ENCODE measurements at places on chromosomes 5 and 9.

GRCh38 chr9:121698627-121699570 lies 47.5 kb downstream of the DAB2IP start:
- DNase-seq: no peak

GRCh38 chr5:9156282-9156681 lies 389.6 kb downstream of the SEMA5A start:
- DNase-seq: peak; percentile 33

- DNase-seq: no peak
Observed at GRCh38 chr5:111233052-111233374, 8.8 kb downstream of the CAMK4 start.

DNA sequence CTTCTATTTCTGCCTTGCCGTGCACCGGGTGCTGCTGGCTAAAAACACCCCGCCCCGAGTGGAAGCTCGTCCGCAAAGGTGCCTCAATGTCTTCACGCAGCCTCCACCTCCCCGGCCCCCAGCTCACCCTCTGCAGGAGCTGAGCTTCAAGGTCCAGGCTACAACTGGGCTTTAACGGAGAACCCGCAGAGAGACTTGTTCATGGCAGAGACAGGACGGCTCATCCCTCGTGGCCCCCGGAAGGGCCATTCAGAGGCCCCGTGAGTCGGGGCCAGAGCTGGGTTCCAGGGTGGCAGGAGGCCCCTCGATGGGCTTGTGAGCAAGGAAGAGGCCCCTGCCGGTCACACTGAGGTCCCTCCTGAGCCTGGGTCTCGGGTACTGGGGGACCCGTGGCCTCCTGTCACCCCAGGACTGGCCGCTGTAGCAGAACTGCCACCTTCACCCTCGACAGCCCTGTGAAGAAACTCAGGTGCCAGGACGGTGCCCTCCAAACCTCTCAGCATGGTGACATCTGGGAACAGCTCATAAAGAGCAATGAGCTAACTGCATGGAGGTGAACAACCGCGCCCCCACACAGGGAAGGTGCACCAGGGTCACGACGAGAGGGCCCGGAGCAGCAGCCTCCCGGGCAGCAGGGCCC lies 58.0 kb upstream of the UBAC1 start:
- no peak for DNase-seq

DNA sequence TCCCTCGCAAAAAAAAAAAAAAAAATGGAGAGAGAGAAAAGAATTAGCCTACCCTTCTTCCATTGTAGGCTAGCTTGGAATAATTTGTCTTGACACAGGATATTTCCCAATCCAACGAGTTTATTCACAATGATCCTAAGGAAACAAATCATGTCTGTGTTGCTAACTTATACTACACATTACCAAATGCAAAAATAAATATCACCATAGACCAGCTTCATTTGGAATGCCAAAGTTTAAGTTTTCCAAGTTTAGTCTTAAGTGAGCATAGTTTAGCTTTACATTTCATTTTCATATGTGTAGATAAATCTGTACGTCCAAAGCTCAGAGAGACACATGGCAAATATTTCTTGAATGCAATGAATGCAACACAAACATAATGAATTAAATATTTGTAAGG lies 1106.2 kb upstream of the DMAC1 start:
- DNase-seq: no peak

- DNase-seq: no peak
Observed at GRCh38 chr9:68704814-68705530, at the start of gene PIP5K1B. Gene PIP5K1B (plus strand): TSS chr9:68705240. CDS start chr9:68822615, 117,375 bp downstream.

DNA sequence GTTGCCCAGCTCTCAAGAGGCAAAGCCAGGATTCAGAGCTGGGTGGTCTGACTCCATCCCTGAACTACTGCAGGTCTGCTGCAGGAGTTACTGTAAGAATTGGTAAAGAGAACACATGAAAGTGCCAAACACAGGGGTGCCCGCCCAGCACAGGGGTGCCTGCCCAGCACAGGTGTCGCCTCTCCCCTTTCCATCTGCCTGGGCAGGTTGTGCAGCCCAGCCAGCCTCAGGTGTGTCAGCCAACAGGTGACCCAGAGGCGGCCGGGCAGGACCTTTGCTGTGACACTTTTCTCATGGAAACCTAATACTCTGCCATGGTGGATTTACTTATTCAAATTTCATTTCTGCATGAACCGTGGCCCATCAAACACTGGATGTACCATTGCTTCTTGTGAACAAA lies 289.7 kb upstream of the IRX4 start:
- no peak for DNase-seq
